Astrocyte of the spinal cord (primary cell): ENCODE measurements at places on chromosomes 11 and 22.
A peak's percentile ranks its signal among the peaks of the same experiment; 100 is the strongest.

GRCh38 chr11:9827708-9828107 is 163.8 kb downstream of the SWAP70 start:
- no peak for DNase-seq

DNA sequence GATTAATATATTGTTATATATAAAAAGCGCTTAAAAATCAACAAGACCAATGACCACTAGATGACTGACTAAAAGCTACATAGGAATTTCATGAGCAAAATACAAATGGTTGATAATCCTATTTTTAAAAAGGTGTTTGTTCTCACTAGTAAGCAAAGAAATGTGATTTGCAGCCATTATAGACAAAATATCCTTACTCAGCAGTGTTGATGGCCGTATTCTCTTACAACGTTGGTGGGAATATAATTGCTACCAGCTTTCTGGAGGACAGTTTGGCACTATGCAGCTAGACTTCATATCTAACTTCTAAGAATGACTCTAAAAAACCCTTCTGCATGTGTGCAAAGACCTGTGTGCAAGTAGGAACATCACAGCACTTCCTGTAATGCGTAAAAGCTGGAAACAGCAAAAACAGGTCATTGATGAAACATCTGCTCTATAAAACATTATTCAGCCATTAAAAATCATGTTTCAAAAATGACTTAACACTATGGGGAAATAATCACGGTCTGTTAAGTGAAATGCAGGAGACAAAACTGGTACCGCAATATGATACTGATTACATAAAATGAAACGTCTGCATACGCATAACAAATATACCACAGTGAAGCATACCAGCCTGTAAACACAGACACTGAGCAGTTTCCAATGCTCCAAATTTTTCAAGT is 70.1 kb upstream of the LINC01488 start:
- DNase-seq: no peak

GRCh38 chr11:68270196-68271022 is 1.4 kb downstream of the C11orf24 start:
- DNase-seq: no peak

DNA sequence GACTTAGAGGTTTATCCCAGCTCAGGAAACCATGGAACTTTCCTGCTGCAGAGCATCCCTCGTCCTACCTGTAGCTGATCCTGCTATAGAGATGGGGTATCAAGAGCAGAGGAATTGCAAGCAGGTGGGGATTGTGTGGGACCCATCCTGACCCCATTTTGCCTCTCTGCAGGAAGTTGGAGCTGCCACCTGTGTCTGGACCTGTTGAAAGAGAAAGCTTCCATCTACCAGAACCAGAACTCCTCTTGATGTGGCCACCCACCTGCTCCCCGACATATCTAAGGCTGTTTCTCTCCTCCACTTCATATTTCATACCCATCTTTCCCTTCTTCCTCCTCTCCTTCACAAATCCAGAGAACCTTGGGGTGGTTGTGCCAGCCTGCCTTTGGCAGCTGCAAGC is 3.0 kb upstream of the TIGD3 start:
- DNase-seq: no peak

- DNase-seq: no peak
Observed at GRCh38 chr11:19239039-19239438, 1.7 kb downstream of the E2F8 start.

GRCh38 chr11:112161012-112161411 is 2.9 kb downstream of the IL18 start:
- DNase-seq: no peak

- DNase-seq: no peak
Observed at GRCh38 chr11:10650630-10651029, 42.9 kb downstream of the IRAG1 start.

- no peak for DNase-seq
Observed at GRCh38 chr11:19836666-19837065, 124.0 kb downstream of the NAV2 start.

- no peak for DNase-seq
Observed at GRCh38 chr22:43094085-43094484, 4.9 kb upstream of the TTLL1 start.

GRCh38 chr11:93741882-93742226 is 382 bp downstream of the C11orf54 start:
- no peak for DNase-seq

- DNase-seq: peak; percentile 51
Observed at GRCh38 chr11:76579056-76579751, 91.3 kb downstream of the LRRC32 start.

DNA sequence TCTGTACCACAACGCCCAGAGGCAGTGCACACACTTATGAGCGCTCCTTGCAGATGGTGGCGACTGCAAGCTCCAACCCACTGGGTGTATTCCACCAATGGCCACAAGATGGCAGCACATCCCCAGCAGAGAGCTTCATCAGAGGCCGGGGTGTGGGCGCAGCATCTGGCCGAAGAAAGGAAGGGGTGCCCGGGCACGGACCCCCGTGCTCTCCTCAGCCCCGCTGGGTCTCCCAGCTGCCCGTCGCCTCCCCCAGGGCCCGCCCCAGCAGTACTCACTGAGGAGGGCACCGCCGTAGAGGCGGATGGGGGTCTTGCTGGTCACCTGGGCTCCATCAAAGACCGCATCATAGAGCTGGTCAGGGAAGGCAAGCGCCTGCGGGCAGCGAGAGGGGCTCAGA is 14.2 kb downstream of the TP53I11 start:
- DNase-seq: peak; percentile 76

DNA sequence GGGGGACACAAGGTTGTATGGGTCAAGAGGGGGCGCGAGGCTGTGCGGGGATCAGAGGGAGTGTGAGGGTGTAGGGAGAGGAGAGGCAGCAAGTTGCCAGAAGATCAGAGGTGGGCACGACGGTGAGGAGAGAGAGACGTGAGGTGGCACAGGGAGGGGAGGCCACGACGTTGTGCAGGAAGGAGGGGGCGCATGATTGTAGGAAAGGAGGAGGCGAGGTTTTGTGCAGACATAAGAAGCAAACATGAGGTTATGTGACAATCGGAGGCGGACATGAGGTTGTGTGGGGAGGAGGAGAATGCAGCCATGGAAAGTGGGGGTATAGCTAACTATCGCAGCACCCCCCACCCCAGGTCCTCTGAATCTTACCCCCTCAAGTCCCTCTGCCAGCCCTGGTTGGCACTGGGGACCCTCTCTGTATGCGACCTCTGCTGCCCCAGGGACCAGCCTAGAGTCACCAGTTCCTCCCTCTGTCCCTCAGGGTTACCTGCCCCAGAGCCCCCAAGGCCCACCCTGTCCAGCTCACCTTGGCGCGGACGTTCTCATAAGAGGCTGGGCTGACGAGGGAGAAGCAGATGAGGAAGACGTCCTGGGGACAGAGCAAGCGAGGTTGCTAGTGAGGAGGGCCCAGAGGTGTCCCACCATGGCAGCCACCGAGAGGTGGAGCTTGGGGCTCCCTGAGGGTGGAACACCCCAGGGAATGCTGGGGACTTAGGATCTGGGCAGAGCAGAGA is 12.5 kb downstream of the RAC2 start:
- no peak for DNase-seq

GRCh38 chr22:27317971-27318428 is 483.6 kb downstream of the MN1 start:
- no peak for DNase-seq

- DNase-seq: peak; percentile 74
Observed at GRCh38 chr11:111942829-111943228, 5.7 kb downstream of the DIXDC1 start.

DNA sequence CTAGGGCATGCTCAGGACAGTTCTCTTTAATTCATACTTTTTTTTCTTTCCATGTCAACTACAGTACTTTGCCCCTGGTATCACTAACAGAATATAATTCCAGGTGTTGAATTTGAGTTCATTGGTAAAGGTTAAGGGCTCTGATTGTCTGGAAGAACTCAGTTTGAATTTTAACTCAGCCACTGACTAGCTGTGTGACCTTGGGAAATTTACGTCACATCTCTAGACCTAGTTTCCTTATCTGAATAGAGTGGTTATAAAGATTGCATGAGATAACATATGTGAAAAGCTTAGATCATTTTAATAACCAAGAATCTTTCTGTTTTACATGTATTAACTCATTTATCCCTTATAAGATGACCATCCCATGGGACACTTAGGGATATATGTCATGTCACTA is 15.8 kb upstream of the ZC3H12C start:
- DNase-seq: no peak

DNA sequence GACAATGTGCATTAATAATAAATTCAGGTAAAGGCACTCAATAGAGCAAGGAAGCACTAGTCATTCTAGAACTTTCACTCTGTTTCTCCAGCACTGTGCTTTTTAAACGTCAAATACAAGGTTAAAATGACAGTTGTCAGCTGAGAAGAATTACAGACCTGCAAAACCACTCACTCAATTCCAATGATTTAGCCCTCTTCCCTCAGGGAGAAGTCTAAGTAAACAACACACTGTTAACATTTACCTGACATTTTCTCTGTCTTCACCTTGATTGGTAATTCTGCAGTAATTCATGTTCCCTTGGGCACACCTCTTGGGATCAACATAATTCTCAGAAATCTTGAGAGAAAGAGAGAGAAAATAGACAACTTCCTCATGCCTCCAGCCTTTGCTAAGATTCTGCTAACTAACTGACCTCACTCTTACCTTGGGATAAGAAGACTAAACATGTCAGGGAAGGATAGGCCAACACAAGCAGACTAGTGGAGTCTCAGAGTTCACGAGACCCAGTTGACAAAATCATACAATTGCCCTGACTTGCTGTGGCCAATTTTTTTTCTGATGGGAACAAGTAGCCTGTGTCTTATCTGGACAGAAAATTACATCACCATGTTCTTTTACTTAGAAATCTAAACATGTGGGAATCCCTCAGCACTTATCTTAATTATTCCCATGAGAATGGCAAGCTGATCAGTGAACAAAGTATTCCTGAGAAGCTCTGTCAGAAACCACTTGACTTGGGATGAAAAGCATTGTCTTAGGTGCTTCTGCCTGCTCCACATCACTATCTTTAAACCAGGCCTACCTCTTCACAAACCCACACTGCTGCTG is 516.8 kb upstream of the FAT3 start:
- DNase-seq: no peak

GRCh38 chr22:49411236-49411635 is 416.4 kb downstream of the BRD1 start:
- no peak for DNase-seq

- DNase-seq: no peak
Observed at GRCh38 chr11:58498464-58498863, 9.4 kb downstream of the OR5B21 start.

GRCh38 chr11:110287537-110287936 is 8.9 kb downstream of the RDX start:
- no peak for DNase-seq

DNA sequence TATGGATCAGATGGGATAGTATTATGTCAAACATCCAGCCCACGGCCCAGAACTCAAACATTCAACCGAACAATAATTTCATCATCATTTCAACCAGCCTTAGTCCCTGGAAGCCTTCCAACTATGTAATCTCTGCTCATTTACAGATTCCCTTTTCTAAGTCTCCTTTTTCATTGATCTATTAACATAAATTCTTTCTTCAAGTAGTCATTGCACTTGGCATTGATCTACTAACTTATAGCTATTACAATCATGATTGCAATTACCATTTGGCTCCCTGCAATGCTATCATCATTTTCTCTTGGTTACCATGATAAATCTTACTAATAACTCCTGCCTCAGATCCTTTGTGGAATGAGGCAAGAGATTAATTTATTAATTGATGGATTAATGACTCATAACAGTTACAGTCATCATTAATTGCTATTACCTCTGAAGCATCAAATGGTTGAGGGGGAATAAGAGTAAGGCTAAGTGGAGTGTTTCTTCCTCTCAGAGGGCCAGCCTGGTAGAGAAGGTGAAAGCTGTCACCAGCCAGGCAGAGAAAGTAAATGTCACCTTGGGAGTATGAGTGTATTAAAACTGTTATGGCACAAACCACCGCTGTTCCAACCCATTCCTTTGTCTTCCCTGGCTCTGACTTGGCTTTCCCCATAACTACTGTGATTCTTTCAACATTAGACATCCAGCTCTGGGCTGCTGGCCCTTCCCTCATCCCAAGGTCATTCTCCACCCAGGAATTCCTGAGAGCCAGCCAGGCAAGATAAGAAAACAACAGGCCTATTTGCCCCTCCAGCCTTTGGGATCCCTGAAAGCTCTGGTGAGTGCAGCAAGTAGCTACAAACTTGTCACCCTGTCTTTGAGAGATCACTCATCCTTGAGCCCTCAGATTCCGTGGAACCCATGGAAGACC is 174.7 kb downstream of the RRAS2 start:
- DNase-seq: no peak

GRCh38 chr22:21009638-21010425 is 5.1 kb upstream of the P2RX6 start:
- peak; percentile 51 for DNase-seq
